ENCODE measurements at places on chromosomes 16 and 17.
A peak's percentile ranks its signal among the peaks of the same experiment; 100 is the strongest.

DNA sequence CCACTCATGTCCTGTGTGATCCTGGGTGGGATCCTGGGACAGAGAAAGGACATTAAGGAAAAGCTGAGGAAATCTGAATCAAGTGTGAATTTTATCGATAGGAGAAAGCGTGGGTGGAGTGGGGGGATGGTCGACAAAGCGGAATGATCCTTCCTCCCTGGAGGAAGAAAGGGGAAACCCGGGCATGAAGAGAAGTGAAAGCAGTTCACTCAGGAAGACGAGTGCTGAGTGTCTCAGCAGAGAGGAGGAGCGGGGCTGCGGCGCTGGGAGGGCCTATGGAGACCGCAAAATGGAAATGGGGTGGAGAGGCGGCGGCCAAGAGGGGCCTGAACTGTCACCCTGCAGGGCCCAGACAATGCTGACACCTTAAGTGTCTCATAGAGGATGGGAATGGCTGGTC lies 8.7 kb downstream of the ZDHHC7 start:
- peak; percentile 56 for DNase-seq

GRCh38 chr17:55605705-55606487 lies 94.6 kb upstream of the SMIM36 start:
- DNase-seq, result no peak

DNA sequence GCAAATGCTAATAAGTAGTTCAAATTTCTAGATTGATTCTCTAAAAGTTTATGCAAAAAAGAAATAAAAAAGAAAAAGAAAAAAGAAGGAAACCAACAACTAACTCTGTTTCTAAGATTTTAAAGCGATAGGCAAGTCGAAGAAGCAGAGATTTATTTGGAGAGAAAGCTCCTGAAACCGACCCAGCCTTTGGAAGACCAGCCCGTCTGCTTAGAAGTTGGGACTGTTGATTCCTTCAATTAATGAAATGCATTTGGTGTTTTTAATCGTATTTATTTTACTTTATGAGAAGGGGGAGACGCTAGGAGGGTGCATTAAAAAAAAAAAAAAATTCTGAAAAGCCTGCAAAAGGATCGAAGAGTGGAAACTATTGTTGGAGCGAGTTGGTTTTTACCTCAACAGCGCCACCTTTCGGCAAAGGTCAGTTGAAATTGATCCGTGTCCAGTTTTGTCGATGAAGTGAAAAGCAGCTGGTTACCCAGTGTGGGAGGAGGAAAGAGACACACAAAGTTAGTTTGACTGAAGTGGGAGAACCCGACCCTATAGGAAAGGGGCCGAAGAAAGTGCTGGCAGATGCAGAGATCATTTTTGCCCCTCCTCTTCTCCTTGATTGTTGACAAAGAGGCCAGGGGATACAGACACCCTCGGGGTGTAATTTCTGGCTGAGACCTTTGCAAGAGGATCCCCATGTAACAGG lies 1.5 kb upstream of the MAF start:
- peak; percentile 92 for DNase-seq

- DNase-seq, result no peak
Measured at GRCh38 chr17:15026088-15026487, 239.0 kb downstream of the PMP22 start.

DNA sequence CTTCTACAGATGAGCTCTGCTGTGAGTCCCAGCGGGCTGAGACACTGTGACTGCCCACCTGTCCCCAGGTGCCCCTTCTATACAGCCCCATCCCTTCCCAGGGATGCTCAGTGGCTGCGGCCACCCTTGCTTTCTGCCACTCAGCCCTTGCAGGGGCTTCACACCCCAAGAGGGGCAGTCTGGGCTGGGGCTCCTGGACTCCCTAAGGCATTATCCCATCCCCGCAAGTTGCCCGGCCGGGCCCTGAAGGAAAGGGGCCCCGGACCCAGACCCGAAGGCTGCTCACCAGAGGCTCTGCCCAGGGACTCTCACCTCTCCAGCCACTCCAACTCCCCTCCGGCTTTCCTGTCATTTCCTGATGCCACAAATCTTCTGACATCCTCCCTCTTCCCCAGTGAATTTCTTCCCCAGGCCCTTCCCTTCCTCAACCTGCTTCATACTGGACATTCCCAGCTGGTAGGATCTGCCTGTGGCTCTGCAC lies 88.5 kb upstream of the TOB1 start:
- DNase-seq, result no peak

- DNase-seq, result peak; percentile 48
Measured at GRCh38 chr17:19456016-19456927, 45.2 kb downstream of the RNF112 start.

- DNase-seq, result no peak
Measured at GRCh38 chr17:79361873-79362771, 248.7 kb downstream of the RBFOX3 start.

DNA sequence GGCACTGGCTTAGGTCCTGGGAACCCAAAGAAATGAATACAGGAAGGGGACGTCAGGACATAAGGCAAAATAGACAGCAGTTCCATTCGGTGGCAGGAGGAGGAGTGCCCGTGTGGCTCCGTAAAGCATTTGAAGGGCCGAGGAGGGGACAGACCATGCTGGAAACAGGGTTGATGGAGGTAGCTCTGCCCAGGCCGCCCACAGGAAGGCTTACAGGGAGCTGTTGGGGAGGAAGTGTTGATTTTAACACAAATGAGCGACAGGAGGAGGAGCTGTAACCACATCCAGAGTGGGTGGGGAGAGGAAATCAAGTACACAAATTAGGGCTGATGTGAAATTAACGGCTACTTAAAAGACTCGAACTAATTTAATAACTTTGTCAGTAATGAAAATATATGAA lies 54.6 kb downstream of the RBFOX3 start:
- no peak for DNase-seq

GRCh38 chr17:42673885-42674754 lies 2.7 kb downstream of the PLEKHH3 start:
- no peak for DNase-seq

GRCh38 chr16:6684076-6684673 lies 648.5 kb upstream of the RBFOX1 start:
- peak; percentile 44 for DNase-seq

- peak; percentile 72 for DNase-seq
Measured at GRCh38 chr17:63191610-63192009, 225.6 kb downstream of the TANC2 start.

GRCh38 chr17:258045-258734 lies 76.7 kb upstream of the DOC2B start:
- no peak for DNase-seq

DNA sequence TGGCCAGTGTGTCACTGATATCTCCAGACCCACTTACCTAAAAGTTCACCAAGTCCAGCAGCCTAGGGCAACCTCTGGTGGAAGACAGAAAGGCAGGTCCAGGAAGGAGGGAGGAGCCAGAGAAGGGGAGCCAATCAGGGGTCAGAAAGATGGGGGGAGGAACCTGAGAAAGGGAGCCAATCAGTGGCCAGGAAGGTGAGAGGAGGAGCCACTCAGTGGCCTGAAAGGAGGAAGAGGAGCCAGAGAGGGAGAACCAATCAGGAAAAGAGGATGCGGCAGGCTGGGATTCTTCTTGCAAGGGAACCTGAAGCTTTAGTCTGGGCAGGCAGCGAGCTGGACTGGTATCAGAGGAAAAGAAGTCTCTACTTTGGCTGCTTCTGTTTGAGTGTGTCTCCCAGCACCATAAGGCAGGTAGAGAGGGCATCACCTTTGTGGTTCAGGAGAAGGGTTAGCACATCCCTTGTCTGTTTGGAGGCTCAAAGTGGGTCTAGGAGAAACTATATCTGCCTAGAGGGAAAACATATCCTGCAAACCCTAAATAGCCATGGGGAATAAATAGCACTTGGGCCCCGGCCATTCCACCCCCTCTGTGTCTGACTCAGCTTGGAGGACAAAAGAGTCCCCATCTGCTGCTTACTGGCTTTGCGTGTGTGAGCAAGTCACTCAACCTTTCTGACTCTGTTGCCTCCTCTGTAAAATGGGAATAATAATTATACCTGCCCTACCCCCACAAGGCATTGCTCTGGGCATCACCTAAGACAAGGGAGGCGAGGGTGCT lies 43.4 kb upstream of the CRHR1 start:
- peak; percentile 82 for DNase-seq

DNA sequence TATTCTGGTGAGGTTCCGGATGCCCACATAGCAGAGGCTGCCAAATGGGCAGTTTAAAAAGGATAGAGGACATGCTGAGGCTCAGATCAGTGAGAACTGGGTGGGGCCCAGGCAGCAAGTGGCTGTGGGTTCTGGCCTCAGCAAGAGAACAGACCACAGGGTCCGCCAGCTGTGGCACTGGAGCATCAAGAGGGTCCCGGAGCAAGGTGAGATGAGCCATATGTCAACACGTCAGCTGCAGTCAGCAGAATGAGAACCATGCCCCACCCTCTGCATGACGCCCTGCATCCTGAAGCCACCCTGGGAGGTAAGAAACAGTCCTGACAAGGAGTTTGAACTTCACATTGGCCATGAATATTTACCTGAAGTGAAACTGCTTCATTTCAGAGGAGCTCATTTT lies 20.1 kb upstream of the CCL5 start:
- no peak for DNase-seq

- no peak for DNase-seq
Measured at GRCh38 chr17:987931-988330, 8.4 kb upstream of the NXN start.

DNA sequence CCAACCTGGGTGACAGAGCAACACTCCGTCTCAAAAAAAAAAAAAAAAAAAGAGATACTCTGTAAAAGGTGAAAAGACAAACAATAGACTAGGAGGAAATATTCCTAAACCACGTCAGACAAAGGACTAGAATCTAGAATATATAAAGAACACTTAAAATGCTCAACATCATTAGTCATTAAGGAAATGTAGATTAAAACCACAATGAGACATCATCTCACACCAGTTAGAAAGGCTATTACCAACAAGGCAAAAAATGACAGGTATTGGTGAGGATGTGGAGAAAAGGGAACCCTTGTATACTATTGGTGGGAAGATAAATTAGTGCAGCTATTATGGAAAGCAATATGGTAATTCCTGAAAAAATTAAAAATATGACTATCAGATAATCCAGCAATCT lies 903.1 kb upstream of the SOX9 start:
- DNase-seq, result no peak

DNA sequence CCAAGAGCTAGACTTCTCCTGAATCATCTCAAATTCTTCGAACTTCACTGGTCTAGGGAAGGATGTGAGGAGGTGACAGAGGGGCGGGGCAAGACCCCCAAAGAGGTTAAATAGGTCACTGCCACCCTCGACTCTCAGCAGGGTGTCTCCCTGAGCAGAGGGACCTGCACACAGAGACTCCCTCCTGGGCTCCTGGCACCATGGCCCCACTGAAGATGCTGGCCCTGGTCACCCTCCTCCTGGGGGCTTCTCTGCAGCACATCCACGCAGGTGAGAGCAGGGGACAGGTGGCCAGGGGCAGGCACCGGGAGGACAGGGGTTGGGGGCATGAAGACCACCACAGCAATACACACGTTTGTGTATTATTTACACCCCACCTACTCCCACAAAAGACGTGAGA lies 9.2 kb downstream of the CCL17 start:
- DNase-seq, result no peak

GRCh38 chr17:39628655-39629493 lies 2.1 kb downstream of the PPP1R1B start:
- no peak for DNase-seq

DNA sequence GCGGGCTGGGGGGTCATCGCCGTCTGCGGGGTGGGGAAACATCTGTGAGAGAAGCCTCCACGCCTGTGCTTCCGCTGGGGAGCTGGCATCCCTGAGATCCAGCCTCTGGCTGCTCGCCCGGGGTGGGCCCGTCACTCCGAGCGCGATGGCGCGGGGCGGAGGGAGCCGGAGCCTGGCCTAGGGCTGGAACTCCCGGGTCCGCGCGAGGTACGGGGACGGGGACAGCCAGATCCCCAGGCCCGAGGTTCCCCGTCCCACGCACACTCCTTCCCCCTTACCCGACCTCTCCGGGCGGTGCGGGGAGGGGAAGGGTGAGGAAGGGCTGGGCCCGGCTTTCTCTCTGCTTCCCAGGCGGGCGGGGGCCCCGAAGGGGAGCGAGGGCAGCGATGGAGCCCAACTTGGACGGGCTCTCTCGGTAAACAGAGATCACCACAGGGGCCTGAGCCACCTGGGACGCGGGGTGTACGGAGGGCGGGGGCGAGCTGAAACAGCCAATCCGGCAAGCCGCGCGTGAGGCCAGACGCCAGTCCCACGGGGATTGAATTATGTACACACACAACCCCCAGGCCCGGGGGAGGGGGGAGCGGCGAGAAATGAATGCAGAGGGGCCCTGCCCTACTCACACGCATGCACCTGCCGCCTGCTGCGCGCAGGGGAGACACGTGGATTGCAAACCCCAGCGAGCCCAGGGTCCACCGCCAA lies at the start of gene SLC16A11:
Gene SLC16A11 (minus strand): TSS at position 596 of the 702 bp plus-strand sequence. CDS start 579 bp downstream, at position 17.
- no peak for DNase-seq

DNA sequence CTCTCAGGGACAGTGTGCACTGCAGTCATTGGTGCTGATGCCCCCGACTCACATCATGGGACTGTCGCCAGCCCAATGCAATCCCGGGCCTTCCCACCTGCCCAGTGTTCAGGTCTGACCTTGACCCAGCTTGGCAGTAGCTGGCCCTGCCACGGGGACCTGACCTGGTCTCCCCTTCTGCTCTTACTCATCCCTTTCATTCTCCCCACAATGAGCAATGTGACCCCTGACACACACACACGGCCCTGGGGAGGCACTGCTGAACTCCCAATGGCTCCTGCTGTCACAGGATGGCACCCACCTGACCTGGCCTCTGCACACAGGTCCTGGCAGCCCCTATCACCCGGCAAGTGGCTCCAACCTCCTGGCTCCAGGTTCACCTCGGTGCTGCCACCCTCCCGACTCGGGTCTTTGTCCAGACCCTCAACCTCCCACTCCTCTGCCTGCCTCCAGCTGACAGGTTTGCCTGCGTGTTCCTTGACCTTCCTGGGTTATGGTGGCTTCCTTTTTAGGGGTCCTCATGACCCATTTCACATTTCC lies 6.6 kb downstream of the CD300C start:
- no peak for DNase-seq

DNA sequence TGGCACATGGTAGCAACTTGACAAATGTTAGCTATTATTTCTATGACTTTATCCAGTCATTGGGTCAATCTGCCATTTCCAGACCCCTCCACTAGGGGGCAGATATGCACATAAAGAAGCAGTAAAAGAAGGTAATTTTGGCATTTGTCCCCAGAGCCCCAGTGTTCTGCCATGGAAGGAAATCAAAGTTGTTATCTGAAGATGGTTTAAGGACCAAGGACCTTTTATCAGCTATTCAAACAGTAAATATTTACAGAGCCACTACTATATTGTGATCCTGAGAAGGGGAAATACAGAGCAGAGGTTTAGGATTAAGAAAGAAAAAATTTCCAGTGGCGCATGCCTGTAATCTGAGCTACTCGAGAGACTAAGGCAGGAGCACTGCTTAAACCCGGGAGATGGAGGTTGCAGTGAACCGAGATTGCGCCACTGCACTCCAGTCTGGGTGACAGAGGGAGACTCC lies 20.0 kb downstream of the TRAF4 start:
- peak; percentile 91 for DNase-seq

Data from pons (tissue), 1 donor.